ENCODE measurements at places on chromosomes 4 and X. TPM values are rescaled to one million over a fixed set of nuclear protein-coding genes. Genes with fewer than 3 reads are reported as not detected.

DNA sequence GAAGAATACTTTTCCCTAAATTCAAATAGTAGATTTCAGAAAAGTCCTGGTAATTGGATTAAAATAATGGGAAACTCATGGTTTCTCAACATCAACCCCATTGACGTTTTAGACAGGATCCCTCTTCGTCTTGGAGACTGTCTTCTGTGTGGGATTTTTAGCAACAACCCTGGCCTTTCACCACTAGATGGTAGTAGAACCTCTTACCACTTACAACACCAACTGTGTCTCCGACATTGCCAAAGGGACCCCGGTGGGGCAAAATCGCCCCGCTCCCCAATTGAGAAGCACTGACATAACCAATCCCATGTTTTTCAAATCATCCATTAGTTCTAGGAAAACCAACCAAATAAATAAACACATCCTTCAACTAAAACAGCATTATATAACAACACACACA is 16.9 kb upstream of the ANOS1 start:
- H3K4me1 ChIP-seq: no peaks in the 10 kb centered on the region
- DNase-seq: no peak
- peaks cover 6% of the 10 kb centered on the region for H3K27me3 ChIP-seq

DNA sequence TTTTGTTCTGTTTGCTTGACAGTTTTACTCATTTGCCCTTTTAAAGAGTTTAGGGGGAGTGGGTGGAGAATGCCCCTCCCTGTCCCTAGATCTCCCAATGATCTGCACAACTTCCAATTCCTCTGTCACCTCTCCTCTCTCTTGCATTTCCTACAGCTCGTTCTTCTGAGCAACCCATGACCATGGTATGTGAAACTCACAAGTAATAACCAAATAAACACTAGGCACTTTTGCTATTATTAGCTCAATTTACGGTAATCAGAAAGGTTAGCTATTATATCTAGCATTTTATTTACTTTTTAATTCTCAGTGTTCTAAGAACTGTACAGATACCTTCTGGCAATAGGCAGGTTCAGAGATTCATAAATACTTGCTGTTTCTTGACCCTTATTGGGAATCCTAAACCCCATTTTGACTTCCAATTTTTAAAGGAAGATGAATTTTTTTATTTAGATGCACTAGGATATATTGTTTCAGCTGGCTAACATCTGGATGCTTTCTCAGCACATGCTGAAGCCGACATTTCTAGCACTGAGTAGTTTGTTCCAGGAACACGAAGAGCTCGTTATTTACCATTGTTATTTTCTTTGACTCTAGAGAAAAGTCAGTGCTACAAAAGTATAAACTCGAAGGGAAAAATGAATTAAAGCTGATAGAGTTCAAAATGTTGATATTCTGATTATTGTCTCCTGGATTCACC is 194.7 kb upstream of the TLL1 start:
- no peak overlapping the region for H3K4me3 ChIP-seq
- H3K36me3 ChIP-seq: no peaks in the 10 kb centered on the region
- no peak overlapping the region for H3K27ac ChIP-seq
- H3K4me1 ChIP-seq: no peaks in the 10 kb centered on the region

- no peak for DNase-seq
- no peaks in the 10 kb centered on the region for H3K27me3 ChIP-seq
- no peaks in the 10 kb centered on the region for H3K36me3 ChIP-seq
- H3K27ac ChIP-seq: no peak overlapping the region
- H3K4me1 ChIP-seq: no peaks in the 10 kb centered on the region
- no peak overlapping the region for H3K4me3 ChIP-seq
Measured at GRCh38 chrX:6002056-6002455, 226.6 kb downstream of the NLGN4X start.

DNA sequence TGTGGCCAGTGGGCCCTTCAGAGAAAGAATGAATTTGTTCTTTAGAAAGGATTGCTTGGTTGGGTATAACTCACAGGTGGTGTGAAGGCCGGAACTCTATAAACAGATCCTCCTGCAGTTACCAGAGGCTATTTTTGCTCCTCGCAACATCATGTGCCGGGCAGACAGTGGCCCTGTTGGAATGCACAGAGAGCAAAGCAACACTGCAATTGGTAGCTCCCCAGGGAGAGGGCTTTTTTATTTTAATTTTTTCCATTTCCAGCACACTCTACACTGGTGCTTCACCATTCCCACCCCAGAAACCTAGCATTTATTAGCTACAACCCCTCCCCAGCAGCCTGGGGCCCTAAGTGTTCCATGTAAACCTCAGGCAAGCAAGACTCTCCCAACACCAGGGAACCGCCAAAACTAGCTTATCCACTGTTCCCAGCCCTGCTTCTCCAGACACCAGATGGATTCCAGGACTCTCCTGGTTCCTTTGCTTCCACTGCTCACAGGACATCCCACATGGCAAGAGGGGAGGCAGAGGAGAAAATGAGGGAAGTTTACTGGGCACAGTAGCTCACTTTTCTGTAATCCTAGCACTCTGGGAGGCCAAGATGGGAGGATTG is 75.1 kb upstream of the TMEM164 start:
- no peaks in the 10 kb centered on the region for H3K27me3 ChIP-seq
- no peak overlapping the region for H3K4me3 ChIP-seq
- H3K27ac ChIP-seq: no peak overlapping the region
- no peaks in the 10 kb centered on the region for H3K4me1 ChIP-seq

DNA sequence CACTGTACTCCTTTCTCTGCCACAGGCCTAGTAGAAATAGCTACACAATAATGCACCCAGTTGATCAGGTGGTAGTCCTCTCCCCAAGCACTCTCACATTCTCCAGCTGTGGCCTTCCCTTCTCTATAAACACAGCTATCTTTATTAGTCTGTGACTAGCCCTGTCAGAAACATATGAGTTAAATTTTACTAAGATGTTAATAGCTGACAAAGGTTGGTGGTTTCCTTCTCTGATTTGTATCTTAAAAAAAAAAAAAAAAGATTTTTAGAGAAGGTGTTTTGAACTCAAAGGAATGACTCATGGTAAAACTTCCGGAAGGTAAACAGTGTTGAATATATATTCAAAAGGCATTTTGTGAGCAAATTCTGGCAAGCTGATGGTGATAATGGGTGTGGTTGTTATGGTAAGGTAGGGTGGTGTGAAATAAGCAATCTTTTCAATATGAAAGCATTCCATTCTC is 327.4 kb downstream of the PPP3CA start:
- no peak overlapping the region for H3K27ac ChIP-seq
- H3K27me3 ChIP-seq: no peaks in the 10 kb centered on the region
- DNase-seq: no peak
- no peaks in the 10 kb centered on the region for H3K36me3 ChIP-seq
- no peaks in the 10 kb centered on the region for H3K4me1 ChIP-seq
- H3K4me3 ChIP-seq: no peak overlapping the region

- no peak for DNase-seq
- no peaks in the 10 kb centered on the region for H3K36me3 ChIP-seq
- H3K4me1 ChIP-seq: no peaks in the 10 kb centered on the region
- H3K27ac ChIP-seq: no peak overlapping the region
- H3K4me3 ChIP-seq: no peak overlapping the region
Measured at GRCh38 chrX:7771788-7772438, 71.1 kb upstream of the VCX start.

DNA sequence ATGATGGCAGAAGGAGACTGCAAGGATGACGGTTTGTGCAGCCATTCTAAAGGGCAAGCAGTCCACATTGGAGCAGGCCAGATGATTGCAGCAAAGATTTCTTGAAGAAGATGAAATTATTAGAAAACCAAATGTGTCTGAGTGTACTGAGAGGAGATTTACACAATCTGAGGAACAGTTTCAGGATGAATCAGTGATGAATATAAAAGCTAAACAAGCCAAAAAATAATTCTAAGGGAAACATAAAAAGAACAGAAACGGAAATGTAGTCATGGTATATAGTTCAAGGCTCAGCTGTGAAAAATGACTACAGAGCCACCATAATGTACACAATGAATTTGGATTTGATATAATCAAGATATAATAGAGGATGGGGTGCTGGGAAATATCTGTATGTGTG is 168.5 kb downstream of the PDGFC start:
- no peak overlapping the region for H3K27ac ChIP-seq
- H3K4me3 ChIP-seq: no peak overlapping the region
- no peaks in the 10 kb centered on the region for H3K4me1 ChIP-seq
- DNase-seq: no peak

DNA sequence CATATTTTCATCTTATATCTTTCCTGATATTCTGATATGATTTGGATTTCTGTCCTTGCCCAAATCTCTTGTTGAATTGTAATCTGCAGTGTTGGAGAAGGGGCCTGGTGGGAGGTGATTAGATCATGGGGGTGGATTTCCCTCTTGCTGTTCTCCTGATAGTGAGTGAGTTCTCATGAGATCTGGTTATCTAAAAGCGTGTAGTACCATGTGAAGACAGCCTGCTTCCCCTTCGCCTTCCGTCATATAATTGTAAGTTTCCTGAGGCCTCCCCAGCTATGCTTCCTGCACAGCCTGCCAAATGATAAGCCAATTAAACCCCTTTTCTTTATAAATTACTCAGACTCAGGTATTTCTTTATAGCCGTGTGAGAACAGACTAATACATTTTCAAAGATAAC is 77.2 kb downstream of the ANKRD50 start:
- no peak overlapping the region for H3K4me3 ChIP-seq
- H3K4me1 ChIP-seq: no peaks in the 10 kb centered on the region
- no peak for DNase-seq
- no peaks in the 10 kb centered on the region for H3K27me3 ChIP-seq

DNA sequence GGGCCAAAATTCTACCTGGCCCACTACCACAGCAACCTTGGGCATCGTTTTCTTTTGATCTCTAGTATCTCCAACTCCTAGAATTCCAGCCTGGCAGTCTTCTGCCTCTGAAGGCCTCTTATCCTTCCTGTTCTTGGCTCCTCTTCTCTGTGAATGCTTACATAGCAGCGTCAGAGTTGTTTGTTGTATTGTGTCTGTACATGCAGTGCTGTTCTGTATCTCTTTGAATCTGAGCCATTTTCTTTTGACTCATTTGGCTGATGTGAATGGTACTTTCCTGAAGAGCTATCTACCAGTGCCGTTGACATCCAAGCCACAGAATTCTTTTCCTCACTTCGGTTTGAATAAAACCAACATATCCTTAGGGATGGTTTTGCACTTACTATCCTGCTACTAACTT is 79.2 kb downstream of the TMEM164 start:
- no peaks in the 10 kb centered on the region for H3K27me3 ChIP-seq
- H3K4me3 ChIP-seq: no peak overlapping the region
- no peak overlapping the region for H3K27ac ChIP-seq
- H3K4me1 ChIP-seq: peaks cover 4% of the 10 kb centered on the region

DNA sequence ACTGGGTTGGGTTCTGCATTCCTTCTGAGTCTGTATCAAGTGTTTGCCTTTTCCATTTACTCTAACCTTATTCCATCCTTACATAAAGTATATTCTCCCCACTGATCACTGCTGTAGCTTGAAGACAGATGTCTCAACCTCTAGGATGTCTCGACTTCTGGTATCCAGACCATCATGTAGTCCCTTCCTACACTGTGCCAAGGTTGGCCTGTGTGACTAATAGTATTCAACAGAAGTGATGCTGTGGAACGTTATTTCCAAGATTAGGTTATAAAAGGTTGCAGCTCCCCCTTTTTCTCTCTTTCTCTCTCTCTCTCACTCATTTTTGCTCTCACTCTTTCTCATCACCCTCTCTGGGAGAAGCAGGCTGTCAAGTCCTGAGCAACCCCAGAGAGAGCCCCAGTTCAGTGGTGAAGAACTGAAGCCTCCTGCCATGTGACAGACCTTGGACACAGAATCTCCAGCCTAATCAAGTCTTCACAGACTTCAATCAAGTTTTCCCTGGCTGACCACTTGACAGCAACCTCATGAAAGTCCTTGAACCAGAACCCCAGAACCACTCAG is 75.4 kb downstream of the PRDM5 start:
- peaks cover 4% of the 10 kb centered on the region for H3K36me3 ChIP-seq
- no peak for DNase-seq
- no peak overlapping the region for H3K27ac ChIP-seq
- H3K4me3 ChIP-seq: no peak overlapping the region
- no peaks in the 10 kb centered on the region for H3K27me3 ChIP-seq

DNA sequence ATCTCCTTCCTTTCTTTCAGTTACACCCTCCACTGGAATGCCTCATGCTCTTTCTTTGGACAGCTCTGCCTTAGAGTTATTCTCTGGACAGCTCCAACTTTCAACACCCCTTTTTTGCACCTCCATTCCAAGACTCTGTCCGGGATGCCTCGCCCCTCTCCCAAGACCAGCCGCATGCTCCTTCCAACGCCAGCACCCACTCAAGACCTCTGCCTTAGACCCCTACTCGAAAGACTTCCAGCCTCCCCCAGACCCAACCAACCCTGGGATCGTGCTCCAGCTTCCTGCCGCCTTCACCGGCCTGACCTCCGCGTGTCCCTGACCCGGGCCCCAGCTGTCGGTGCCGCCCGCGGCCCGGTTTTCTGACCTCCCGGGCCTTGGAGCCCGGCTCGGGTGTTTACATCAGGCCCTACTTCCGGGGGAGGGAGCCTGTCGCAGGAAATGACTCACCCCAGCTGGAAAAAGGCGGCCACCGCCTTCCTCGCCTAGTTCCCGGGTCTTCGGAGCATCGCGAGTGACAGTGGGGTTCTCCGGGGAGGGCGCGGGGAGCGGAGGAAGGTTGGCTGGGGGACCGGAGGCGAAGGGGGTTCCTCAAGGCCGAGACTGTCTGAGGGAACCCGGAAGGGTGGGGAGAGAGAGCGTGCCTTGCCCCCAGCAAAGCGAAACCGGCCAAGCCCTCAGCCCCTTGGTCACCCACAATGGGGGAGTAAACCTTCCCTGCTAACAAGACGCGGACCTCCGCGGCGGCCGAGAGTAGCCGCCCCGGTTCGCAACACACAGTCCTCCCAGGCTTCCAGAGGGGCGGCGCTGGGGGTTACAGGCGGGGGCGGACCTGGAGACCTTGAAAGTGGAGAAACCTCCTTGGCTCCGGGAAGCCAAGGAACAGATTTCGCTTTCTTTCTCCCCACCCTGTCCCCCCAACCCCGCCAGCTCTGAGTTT is at the start of gene WDR45:
Gene WDR45 (minus strand): TSS at position 399 of the 940 bp plus-strand sequence. CDS start 1,792 bp downstream, outside the sequence.
- H3K4me3 ChIP-seq: peak within 1 kb of the TSS; percentile 66
- peaks cover 35% of the 10 kb centered on the region for H3K36me3 ChIP-seq
- peaks cover 13% of the 10 kb centered on the region for H3K4me1 ChIP-seq
- no peaks in the 10 kb centered on the region for H3K27me3 ChIP-seq
- peak; percentile 40 for DNase-seq
- peak within 1 kb of the TSS; percentile 96 for H3K27ac ChIP-seq

DNA sequence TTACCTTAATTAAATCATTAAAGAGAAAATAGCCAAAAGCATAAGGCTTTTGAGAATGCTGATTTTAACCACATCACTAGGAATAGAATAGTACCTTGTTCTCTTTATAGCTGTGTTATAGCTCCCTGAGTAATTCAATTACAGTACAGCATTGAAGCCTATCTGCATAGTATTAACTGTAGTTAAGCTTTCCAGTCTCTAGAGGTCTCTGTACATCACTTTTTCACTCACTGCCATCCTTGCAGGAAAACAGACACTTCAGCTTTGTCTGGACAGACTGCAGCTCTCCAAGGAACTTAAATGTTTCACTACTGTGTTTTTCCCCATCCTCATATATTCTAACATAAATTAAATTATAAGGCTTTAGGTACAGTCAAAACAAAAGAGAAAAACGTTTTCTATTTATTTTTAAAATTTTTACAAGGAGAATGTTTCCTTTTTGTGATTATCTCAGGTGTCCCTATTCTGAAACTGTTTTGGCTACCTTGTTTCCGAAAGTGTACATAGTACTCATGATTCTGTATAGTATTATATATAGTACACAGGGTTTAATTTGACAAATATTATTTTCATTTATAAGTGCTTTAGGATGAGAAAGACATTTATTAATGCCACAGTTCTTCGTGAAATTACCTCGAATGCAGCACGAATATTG is 407.9 kb downstream of the PCDH18 start:
- no peak overlapping the region for H3K27ac ChIP-seq
- H3K27me3 ChIP-seq: no peaks in the 10 kb centered on the region
- no peaks in the 10 kb centered on the region for H3K36me3 ChIP-seq

The POU3F4 gene
- total RNA-seq: not detected

The SPP1 gene
- total RNA-seq: 59.0 TPM

The INTU gene
- total RNA-seq: 14.4 TPM

The FAM9B gene
- not detected for total RNA-seq

The EPGN gene
- total RNA-seq: 0.78 TPM

The BGN gene
- total RNA-seq: 25.6 TPM
